ENCODE measurements at places on chromosomes 7 and 10.

GRCh38 chr7:91299952-91300775, 35.9 kb downstream of the FZD1 start:
- DNase-seq: no peak

- no peak for DNase-seq
These were observed 89.9 kb upstream of the JAZF1 start for GRCh38 chr7:28270536-28270935.

DNA sequence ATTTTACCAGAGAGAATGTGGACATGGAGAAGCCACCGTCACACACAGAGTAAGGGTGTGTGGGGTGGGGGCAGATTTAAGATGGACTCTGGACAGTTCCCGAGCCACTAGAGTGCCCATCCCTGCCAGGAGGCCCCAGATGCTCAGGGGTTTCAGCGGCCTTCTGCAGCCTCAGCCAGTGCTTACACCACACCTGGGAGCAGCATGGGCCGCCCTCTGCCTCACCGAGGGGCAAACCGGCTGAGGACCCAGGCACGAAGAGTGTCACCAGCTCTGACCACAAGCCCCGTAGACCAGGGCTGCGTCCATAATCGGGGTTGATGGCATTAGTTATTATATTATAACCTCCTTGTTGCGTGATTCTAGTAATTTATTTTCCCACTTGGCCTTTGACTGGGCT, 6.7 kb upstream of the MNX1 start:
- DNase-seq: no peak

DNA sequence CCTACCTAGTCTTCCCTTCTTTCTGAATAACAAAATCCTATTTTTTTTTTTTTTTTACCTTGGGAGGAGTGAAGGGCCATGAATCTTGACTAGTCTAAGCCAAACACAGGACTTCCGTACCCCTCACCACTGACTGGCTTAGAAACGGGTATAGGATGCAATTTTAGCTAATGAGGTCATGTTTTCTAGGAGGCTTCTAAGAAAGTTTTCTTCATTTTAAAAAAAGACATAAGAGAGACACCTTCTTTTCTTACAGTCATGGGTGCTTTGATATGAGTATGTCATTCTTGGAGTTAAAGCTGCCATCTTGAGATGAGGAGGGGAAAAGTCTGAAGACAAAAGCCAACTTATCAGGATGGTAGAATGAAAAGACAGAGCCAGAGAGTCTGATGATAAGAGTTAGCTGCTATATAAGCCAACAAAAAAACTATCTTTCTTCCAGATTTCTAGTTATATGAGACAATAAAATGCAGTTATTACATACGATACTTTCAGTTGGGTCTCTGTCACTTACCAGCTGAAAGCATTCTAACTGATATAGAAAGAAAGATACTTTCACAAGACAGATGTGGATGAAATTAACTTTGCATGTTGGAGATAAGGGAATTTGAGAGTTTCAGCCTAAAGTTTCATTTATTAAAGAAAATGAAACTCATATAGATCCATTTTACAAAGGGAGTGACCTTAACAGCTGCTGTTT, 34.0 kb downstream of the ZNF438 start:
- no peak for DNase-seq

DNA sequence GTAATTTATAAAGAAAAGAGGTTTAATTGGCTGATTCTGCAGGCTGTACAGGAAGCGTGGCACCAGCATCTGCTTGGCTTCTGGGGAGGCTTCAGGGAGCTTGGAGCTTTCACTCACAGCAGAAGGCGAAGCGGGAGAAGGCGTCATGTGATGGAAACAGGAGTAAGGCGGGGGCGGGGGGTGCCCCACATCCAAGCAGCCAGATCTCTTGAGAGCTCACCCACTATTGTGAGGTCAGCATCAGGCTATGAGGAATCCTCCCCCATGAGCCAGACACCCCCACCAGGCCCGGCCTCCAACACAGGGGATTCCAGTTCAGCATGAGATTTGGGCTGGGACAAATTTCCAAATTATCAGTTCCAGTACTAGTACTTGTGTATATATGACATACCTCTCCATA, 46.2 kb downstream of the WDR37 start:
- DNase-seq: no peak
